Activated CD8-positive, alpha-beta memory T cell treated with anti-CD3 and anti-CD28 coated beads, Interleukin-2, amount 10 ng/mL, durations not matched to agents 7 days and 5 days (primary cell): ENCODE measurements at places on chromosomes 11 and 22. TPM values are rescaled to one million over a fixed set of nuclear protein-coding genes. Genes with fewer than 3 reads are reported as not detected.

Gene PDE2A
- 0.67 TPM for total RNA-seq

Gene KCNE3
- 0.16 TPM for total RNA-seq

Gene SCGB1C1
- total RNA-seq: not detected

Gene DRD4
- 0.16 TPM for total RNA-seq

Gene JAML
- 142 TPM for total RNA-seq

Gene RFPL2
- total RNA-seq: 0.16 TPM

Gene PKDREJ
- not detected for total RNA-seq

Gene HTR3A
- total RNA-seq: not detected

Gene ANKK1
- total RNA-seq: not detected

Gene SLC17A6
- not detected for total RNA-seq

Gene UNC93B1
- 48.9 TPM for total RNA-seq
